Regular cardiac myocyte (primary cell): ENCODE measurements at places on chromosomes 12 and 14. TPM values are rescaled to one million over a fixed set of nuclear protein-coding genes. Genes with fewer than 3 reads are reported as not detected.

The PTPRO gene
- 0.19 and 3.1 TPM in 2 replicates for total RNA-seq

The PIK3C2G gene
- total RNA-seq, result not detected in 2 replicates

The CLEC4A gene
- 0.85 TPM in 1 of 2 replicates, not detected in the other for total RNA-seq

The ENO2 gene
- total RNA-seq, result 40.8 and 66.8 TPM in 2 replicates

The SPPL3 gene
- 2.9 and 5.6 TPM in 2 replicates for total RNA-seq

The POU6F1 gene
- total RNA-seq, result 1.9 and 2.5 TPM in 2 replicates

The CCDC196 gene
- total RNA-seq, result not detected in 2 replicates
